ENCODE measurements at places on chromosomes 3 and 15. TPM values are rescaled to one million over a fixed set of nuclear protein-coding genes. Genes with fewer than 3 reads are reported as not detected.

HPS3 gene
- total RNA-seq = 39.3 TPM

CORO2B gene
- 0.43 TPM for total RNA-seq

SCN5A gene
- 1.7 TPM for total RNA-seq

KBTBD8 gene
- total RNA-seq = 3.0 TPM

PARP15 gene
- not detected for total RNA-seq

CALML4 gene
- total RNA-seq = 5.2 TPM

CCDC14 gene
- 53.4 TPM for total RNA-seq

CAPN3 gene
- total RNA-seq = not detected

ERICH6 gene
- not detected for total RNA-seq

IMPG2 gene
- total RNA-seq = not detected

CLDN1 gene
- total RNA-seq = 3.6 TPM

FGD5 gene
- not detected for total RNA-seq

CELSR3 gene
- 5.8 TPM for total RNA-seq

ALPK3 gene
- total RNA-seq = 0.12 TPM

EBLN2 gene
- total RNA-seq = 0.41 TPM

TMEM266 gene
- 1.1 TPM for total RNA-seq

CTNNB1 gene
- total RNA-seq = 346 TPM

CKMT1B gene
- total RNA-seq = not detected

SHF gene
- total RNA-seq = not detected

RETNLB gene
- not detected for total RNA-seq

PDE8A gene
- 13.8 TPM for total RNA-seq

EFCAB12 gene
- total RNA-seq = 0.05 TPM

SNRPN gene
- total RNA-seq = 73.6 TPM

XCR1 gene
- not detected for total RNA-seq

CLDN18 gene
- 0.26 TPM for total RNA-seq

P2RY13 gene
- total RNA-seq = not detected

LDHAL6B gene
- not detected for total RNA-seq

DCUN1D1 gene
- total RNA-seq = 48.2 TPM

GPR160 gene
- total RNA-seq = 2.7 TPM

LPP gene
- total RNA-seq = 16.4 TPM

TMC3 gene
- total RNA-seq = not detected

SH2D7 gene
- not detected for total RNA-seq

MCF2L2 gene
- total RNA-seq = 0.22 TPM

PP2D1 gene
- not detected for total RNA-seq

WDR93 gene
- total RNA-seq = not detected

C15orf39 gene
- total RNA-seq = 2.3 TPM

SLC9C1 gene
- total RNA-seq = not detected

PDCD6IP gene
- 156 TPM for total RNA-seq

MUSTN1 gene
- 0.22 TPM for total RNA-seq

MESP2 gene
- not detected for total RNA-seq

RTP1 gene
- not detected for total RNA-seq

VWA5B2 gene
- 0.72 TPM for total RNA-seq

VPS39 gene
- total RNA-seq = 39.7 TPM

OR5H6 gene
- total RNA-seq = not detected

ZCWPW2 gene
- total RNA-seq = not detected

IQCF5 gene
- not detected for total RNA-seq

ADAMTS9 gene
- 0.90 TPM for total RNA-seq

TGM5 gene
- total RNA-seq = 0.14 TPM

ADAMTS7 gene
- 6.0 TPM for total RNA-seq

MYL3 gene
- total RNA-seq = 0.57 TPM

SNTN gene
- not detected for total RNA-seq

GPR62 gene
- total RNA-seq = not detected

IQSEC1 gene
- 22.5 TPM for total RNA-seq

HYAL1 gene
- total RNA-seq = 0.72 TPM

All from A172 (cell line).